ENCODE measurements at places on chromosomes 7 and 10. TPM values are rescaled to one million over a fixed set of nuclear protein-coding genes. Genes with fewer than 3 reads are reported as not detected.

PRKCQ gene
- total RNA-seq = 5.0 TPM

GRCh38 chr7:95304990-95305389 lies 19.3 kb downstream of the PON1 start:
- H3K27ac ChIP-seq = no peak overlapping the region
- no peak for DNase-seq
- H3K36me3 ChIP-seq = no peaks in the 10 kb centered on the region
- H3K27me3 ChIP-seq = no peaks in the 10 kb centered on the region
- no peaks in the 10 kb centered on the region for H3K4me1 ChIP-seq

- no peaks in the 10 kb centered on the region for H3K36me3 ChIP-seq
- H3K4me3 ChIP-seq = no peak overlapping the region
- no peaks in the 10 kb centered on the region for H3K4me1 ChIP-seq
- DNase-seq = no peak
Measured at GRCh38 chr7:47119261-47119865, 462.5 kb downstream of the TNS3 start.

GRCh38 chr10:104308439-104308903 lies 29.8 kb downstream of the ITPRIP start:
- H3K36me3 ChIP-seq = no peaks in the 10 kb centered on the region
- no peak overlapping the region for H3K4me3 ChIP-seq
- H3K27me3 ChIP-seq = no peaks in the 10 kb centered on the region
- no peak overlapping the region for H3K27ac ChIP-seq
- no peaks in the 10 kb centered on the region for H3K4me1 ChIP-seq

GRCh38 chr7:74672343-74672915 lies 14.9 kb downstream of the GTF2I start:
- H3K36me3 ChIP-seq = peaks cover 5% of the 10 kb centered on the region
- H3K27ac ChIP-seq = no peak overlapping the region
- no peak for DNase-seq

All from Peyer's patch (tissue), 4 donors.